ENCODE measurements at places on chromosomes 16 and 17.
A peak's percentile ranks its signal among the peaks of the same experiment; 100 is the strongest.

DNA sequence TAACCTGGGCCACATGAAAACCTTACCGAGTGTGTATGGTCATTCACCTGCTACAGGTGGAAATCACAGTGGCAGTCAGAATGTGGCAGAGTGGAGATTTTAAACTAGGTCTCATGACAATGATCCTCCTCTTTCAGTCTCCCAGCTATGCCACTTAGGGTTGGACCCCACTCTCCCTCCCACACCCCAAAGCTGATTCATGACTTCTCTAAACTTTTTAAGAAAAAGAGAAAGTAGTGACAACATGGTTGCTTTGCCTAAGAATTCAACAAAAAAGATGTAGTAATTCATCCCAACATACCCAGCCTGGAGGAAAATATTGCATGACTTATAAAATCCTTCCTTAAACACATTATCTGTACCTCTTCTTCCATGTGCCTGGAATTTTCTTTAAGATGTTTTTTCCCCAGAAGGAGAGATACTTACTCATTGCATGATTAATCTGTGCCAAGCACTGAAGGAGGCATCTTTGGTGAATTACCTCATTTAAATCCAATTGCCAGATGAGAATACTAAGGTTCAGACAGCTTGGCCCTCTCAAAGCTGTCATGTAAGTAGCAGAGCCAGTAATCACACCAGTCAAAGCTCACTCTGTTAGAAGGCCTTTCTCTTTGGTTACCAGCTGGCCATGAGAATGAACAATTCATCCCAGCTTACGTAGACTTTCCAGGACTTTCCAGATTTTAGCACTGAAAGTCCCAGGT lies 119.9 kb downstream of the COPRS start:
- peak; percentile 88 for DNase-seq

DNA sequence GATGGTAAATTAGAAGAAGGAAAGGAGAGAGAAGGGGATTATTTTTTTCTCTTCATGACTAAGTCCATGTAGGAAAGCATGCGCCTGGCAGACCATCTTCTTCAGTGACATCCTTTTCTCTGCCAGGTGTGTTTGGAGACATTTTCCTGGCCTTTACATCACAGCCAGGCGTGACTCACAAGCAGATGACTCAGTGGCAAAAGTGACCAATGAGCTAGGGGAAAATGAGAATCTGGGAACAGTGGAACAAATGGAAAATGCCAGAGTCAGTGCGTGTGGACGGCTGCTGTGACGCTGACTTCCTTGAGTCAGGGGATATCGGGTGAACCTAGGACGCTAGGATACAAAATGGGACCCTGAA lies 9.4 kb downstream of the KIAA0513 start:
- DNase-seq: peak; percentile 43

DNA sequence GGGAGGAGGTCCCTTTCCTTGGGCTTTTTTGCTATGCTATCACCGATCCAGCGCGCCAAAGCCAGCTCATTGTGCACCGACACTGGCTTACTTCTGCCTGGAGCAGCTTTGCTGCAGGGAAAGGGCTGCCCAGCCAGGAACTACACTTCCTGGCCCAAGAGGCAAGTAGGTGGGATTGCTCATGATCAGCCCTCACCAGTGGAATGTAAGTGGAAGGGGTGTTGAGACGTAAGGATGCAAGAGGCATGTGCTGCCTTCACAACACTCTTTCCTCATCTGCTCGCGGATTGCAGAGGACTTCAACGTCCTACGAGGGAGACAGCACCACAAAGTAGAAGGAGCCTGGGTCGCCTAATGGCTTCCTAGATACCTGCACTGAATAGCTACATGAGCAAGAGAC lies 104.3 kb upstream of the FOXF1 start:
- DNase-seq: no peak

GRCh38 chr16:4814046-4814445 lies 11.6 kb upstream of the ROGDI start:
- DNase-seq: no peak

DNA sequence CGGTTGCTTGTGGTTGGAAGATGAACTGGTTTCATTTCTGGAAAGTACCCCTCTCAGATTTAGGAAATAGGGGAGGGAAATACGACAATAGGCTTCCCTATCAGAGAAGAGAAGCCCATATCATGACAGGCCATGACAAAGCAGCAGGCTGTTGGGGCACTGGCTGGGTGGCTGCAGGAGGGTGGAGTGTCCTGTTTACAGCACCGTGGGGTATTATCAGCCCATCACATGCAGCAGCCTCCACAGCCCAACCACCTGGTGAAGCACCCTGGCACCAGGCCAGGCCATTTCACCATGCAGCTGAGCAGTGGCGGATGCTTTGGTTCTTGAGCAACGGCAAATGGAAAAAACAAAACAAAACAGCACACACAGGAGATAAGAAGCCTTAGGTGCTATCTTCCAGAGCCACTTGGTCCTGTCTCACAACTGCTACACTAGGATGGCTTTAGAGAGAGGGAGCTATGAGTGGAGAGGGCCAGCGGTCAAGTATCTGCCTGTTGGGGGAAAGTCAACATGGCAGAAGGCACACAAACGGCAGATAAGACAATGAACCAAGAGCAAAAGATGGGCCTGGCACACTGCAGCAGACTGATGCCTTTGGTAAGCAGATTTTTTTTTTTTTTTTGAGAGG lies 24.2 kb downstream of the FAM117A start:
- DNase-seq: no peak

DNA sequence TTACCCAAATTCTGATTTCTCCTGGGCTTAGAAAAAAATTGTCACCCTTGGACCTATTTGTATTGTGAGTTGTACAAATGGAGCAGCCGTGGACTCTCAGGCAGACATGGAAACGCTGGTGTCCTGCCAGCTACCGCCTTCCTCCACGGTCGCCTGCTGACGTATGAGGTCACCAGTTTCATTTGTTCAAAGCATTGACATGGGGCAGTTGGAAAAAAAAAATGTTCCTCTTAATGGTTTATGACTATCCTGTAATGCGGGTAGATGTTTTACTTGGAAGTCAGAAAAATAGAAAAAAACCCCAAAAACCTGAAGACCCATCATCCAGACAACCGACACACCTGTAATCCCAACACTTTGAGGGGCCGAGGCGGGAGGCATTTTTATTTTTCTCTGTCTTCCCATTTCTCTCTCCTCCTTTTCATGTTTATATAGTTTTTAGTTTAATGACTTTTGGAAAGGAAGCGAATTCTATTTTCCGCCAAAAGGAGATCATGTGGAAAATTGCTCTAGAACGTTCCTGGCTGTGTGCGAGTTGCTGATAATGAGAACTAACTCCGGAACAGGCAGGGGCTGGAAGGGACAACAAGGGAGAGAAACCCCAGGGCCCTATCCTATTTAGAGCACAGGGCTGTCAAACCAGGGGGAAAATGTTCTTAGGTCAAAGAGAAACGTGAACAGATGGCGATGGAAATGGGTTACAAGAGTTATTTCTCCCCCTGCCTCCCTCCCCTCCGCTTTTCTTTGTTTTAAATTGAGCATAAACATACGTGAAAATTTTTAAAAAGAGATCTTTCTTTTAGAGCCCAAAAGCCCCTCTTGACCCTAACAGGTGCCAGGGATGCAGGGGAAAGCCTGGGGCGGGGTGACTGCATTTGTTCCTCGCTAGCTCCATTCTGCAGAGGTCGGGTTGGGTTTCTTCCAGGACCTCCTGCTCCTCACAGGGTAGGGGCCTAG lies 13.7 kb downstream of the DNAH17 start:
- no peak for DNase-seq

DNA sequence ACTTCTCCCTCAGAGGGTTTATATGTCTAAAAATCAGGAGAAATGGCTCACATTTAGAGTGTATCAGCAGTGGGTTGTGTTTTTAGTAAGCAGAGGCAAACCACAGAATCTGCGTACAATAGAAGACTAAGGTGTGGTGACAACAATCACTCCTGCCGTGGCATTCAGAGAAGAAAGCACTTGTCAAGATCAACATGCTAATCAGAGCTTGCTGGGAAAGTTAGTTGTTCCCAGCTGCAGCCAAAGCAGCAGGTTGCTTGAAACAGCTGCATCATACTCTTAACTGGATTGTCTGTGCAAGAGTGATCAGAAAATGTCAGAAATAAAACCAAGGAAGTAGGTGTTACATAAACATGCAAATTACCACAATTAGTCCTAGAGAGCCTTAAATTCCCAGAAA lies 616.4 kb downstream of the CDH8 start:
- no peak for DNase-seq

DNA sequence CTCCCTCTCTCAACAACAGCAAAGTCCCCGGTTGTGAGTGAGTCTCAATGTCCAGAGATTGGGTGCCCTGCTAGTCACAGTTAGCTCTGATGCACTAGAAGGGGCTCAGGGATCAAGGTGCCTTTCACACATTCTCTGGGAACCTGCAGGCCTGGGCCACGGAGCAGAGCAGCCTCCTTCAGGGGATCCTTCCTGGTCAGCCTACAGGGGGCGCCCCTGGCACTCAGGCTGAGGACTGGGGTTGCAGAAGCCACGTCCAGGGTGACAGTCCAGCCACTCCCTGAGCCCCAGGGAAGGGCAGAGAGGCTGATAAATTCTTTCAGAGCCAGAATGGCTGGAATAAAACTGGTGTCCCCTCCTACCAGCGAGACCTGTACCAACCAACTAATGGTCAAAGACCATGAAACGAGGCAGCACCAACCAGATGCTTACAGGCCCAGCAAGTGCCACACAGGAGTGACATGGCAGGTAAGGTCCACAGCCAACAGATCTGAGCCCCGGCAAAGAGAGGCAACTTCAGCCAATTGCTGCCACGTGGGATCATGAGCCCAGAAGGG lies 43.5 kb downstream of the ST3GAL2 start:
- DNase-seq: peak; percentile 17

- no peak for DNase-seq
Observed at GRCh38 chr16:5671421-5671820, 573.8 kb upstream of the EEF2KMT start.

GRCh38 chr16:85480727-85481101 lies 132.4 kb upstream of the GSE1 start:
- no peak for DNase-seq

DNA sequence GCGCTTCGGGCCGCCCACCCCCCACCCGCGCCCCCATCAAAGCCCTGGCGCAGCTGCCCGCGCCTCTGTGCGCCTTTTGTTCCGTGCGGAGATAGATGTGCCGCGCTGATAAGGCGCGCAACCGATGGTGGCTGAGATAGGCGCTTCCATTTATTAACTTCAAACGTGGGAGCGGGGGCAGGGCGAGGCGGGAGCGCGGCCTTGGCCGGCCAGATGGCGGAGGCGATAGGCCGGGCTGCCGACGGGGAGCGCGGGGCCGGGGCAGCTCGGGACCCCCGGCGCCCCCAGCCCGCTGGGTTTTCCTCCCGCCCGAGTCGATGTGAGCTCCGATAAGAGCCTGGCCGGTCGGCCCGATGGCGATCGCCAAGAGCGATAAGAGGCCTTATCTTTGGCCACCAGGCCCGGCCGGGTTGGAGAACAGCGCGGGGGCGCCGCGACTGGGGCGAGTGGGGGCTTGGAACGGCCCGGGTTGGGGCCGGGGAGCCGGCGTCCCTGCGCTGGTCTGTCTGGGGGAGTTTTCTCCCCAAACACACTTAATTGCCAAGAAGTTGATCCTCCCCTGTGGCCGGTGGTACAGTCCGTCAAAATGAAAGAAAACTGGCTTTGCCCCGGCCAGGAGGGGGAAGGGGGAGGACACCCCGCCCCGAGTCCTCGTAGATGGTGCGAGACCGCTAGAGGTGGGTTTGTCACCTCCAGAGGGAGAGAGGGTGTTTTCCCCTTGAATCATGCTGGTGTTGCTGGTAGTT lies 2.7 kb downstream of the ZFPM1 start:
- peak; percentile 31 for DNase-seq

GRCh38 chr16:16025214-16025968 lies 76.0 kb downstream of the ABCC1 start:
- peak; percentile 70 for DNase-seq
